Lower lobe of right lung (tissue), 2 donors: ENCODE measurements at places on chromosomes 6 and 20.

- peak; percentile 75 for DNase-seq
Measured at GRCh38 chr6:148565930-148566663, 180.7 kb upstream of the UST start.

DNA sequence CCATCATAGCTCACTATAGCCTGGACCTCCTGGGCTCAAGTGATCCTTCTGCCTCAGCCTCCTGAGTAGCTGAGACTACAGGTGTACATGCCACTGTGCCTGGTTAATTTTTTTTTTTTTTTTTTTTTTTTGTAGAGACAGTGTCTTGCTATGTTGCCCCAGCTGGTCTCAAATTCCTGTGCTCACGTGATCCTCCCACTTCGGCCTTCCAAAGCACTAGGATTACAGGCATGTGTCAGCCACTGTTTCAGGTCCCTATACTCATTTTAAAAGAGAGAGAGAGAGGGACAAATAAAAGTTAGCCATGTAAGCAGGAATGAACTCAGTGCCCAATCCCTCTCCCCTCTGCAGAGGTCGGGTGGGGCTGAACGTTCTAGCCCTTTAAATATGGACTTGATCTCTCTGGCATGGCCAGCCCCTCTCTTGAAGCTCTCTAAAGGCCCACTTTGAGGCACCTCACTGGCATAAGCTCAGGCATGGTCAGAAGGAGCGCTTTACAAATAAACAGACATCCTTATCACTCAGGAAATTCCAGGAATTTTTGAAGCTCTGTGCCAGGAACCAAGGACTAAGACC lies 9.0 kb upstream of the SERPINB1 start:
- no peak for DNase-seq

DNA sequence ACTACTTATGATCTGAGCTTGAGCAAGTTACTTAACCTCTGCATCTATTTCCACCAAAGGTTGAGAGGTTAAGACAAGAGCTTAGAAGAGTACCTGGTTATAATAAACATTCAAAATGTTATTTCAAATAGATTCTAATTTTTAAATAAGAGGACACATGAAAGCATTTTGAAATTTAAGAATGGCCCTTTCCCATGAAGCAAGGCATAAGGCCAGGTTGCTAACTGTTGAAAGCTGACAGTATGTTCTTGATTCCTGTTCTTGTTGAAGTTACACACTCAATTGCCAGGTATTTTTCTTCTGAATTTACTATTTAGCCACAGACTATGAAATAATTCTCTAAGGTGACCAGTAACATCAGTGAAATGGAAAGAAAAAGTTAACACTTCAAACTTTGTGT lies 14.5 kb downstream of the C6orf62 start:
- DNase-seq = no peak

DNA sequence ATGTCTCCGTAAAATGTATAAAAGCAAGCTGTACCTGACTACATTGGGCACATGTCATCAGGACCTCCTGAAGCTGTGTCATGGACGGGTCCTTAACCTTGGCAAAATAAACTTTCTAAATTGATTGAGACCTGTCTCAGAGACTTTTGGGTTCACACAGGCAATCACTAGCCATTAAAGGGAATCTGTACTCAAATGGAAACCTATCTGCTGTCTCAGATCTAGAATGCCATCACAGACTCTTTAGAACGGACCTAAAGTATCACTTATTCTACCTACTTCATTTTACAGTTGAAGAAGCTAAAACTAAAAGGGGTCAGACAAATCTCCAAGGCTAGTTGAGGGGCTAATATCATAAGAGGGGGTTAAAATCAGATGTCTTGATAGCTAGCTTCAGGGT lies 11.1 kb downstream of the SAMD3 start:
- DNase-seq = no peak

- DNase-seq = no peak
Measured at GRCh38 chr20:58625585-58625984, 25.5 kb upstream of the STX16 start.

DNA sequence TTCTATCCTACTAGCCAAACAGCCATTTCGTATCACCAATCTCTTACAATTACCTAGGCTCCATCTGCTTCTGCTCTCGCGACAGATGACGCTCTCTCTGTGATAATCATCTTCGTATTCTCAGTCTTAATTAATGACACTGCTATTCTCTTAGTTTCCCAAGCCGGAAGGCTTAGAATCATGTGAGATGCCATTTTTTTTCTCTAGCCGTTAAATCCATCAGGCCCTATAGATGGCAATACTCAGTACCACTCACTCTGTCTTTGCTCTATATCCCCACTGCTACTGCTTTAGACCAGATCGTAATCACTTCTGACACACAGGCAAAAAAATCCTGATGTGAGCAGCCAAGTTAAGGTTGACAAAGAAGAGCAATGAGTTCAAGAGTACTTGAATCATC lies 2.1 kb upstream of the THEMIS start:
- no peak for DNase-seq

DNA sequence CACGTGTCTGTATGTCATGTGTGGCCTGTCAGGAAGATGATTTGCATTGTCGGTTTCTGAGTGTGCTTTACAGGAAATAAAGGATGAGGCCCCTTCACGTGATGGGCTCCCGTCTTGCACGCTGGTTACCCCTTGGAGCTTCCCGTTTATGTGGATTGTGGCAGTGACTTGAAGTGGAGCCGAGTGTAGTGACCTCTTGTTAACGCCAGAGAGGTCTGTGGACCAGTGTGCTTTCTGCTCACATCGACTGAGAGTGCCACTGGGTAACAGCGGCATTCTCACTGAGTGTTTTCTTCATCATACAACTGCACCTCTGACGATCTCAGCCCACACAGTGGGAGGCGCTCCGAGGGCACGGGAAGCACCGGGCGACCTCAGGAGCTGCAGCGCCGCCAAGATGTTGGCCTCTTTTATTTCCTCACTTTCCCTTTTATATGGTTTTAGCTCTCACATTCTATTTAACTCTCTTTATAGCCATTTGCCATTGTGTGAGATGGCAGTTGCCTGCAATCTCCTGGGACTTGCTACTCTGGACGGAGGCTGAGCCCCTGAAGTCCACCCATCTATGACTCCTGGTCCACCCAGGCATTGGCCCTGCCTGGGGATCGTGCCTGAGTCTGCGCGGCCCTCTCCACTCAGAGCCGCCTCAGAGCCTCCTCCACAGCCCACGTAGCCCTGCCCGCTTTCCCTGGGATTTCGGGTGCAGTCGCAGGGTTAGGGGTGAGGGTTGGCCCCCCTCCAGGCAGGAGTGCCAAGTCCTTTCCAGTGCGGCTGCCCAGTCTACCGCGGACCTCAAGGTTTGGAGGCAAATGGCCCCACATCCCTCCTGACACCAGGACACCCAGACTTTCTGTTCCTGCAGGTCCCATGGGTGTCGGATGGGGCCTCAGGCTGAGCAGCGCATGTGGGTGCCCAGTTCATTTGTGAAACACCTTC lies 238.9 kb downstream of the ERMARD start:
- no peak for DNase-seq

- DNase-seq = peak; percentile 59
Measured at GRCh38 chr6:46921731-46922130, at the start of gene ADGRF5. Gene ADGRF5, minus strand, starts transcription at chr6:46921938. Its CDS starts 15,176 bp downstream, at chr6:46906762.

GRCh38 chr6:48222241-48222640 lies 111.2 kb upstream of the PTCHD4 start:
- no peak for DNase-seq

DNA sequence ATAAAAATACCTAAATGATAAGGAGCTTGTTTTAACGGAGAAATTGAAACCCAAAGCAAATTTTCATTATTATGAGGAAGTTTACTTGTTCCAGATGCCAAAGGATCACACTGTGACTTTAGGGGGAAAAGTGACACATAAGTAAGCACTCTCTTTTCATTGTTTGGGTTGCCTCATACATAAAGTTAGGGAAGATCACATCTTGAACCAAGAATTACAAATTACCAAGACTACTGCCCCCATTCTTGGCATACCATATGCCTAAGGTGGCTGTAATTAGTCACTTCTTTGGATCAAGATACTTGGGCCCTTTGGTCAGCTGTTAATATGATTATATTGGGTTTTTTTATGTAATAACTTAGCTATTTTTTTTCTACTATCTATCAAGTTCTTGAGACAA lies 269.0 kb downstream of the COL12A1 start:
- DNase-seq = no peak

GRCh38 chr6:1348675-1349074 lies 36.8 kb downstream of the FOXQ1 start:
- DNase-seq = peak; percentile 67

- DNase-seq = no peak
Measured at GRCh38 chr6:97717086-97717485, 434.1 kb upstream of the MMS22L start.

GRCh38 chr6:44297063-44298038 lies 15.8 kb downstream of the AARS2 start:
- DNase-seq = peak; percentile 60

DNA sequence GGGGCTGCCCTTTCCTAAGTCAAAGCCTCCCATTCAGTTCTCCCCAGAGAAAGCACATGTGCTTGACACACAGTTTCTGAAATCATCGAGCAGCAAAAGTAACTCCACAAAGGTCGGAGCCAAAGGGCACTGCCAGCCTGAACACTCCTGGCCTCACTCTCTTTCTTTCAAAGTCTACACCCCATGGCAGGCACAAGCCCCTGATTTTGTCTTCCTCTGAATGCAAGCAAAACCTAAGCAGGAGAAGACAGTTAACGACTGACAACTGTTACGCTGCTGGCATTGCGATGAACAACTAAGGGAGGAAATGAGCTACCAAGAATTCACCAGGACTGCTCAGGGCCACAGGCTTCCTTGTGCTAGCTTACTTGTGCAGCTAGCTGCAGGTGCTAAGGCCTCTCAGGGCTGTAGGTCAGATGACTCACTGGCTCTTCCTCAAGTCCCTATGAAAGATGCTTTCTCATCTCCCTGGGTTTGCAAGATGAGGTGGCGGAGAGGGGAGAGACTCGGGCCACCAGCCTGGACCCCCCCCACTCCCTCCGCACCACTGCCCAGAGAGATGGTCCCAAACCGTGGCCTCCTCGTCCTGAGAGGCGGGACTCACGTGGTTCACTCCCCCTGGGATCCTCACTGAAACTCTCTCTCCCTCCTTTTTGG lies 208.2 kb downstream of the DLL1 start:
- DNase-seq = peak; percentile 24

DNA sequence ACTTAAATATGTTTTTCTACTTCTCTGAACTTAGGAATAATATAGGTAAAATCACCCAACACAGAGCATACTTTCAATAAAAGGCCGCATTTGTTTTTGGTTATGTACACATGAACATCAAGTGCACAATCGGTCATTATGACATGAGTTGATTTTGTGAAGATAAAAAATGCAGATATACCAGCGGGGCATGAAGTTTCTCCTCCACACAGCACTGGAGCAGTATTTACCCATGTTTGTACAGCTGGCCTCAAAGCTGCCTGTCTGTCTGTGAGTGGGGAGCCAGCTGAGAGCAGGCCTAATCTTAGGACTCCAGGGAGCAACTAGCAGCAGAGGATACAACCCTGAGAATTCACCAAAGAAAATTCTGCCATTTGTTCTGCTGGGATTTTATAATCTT lies 206.5 kb downstream of the TPBG start:
- DNase-seq = no peak

- peak; percentile 33 for DNase-seq
Measured at GRCh38 chr20:21514553-21515251, 838 bp upstream of the NKX2-2 start.

DNA sequence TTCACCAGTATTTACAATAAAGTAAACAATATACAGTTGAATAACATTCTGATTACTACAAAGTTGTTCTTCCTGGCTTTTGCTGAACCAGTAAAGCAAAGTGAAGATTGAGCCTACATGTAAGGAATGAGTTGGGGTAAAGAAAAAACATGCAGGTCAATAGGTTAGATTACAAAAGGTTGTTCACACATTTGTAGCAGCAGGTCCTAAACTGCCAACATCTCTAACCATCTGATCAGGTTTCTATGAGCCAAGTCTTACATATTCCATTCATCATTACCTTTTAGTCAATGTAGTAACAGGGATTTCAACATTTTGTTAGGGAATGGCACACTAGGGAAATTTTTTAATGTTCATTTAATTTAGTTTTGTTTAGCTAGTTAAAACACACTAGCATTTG lies 9.3 kb upstream of the CALHM6 start:
- DNase-seq = no peak

DNA sequence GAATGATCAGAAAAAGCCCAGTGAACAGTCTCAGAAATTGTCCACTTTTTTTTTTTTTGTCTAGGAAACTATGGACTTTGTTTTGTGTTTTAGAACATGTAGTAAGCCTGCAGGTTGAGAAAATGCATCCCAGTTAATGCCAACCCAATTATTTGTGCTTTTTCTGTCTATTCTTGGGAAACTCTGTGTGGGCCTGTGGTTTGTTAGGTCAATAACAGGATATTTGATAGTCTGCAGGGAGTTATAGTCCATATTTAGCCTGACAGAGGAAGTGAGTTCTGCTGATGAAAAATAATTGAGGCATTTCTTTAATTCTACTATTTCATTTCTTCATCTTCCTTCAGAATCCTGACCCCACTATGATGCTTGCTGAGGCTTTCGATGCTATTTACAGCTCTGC lies 154.0 kb upstream of the LAMP5 start:
- DNase-seq = no peak

DNA sequence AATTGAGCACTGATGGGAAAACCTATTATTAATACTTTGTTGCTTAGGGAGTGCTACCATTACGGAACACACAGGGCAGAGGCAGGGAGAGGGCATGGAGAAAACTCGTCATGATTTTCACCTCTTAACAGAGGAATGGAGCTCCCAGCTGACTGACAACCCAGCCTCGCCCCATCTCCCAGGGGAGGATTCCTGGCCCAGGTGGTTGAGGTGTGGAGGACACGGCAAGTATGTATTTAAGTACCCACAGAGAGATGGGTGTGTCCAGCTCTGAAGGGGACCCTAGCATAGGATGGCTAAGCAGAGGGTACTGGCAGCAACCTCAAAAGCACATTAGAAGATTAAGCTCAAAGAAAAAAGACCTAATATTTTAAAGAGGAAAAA lies 261.9 kb upstream of the MOCS1 start:
- no peak for DNase-seq

DNA sequence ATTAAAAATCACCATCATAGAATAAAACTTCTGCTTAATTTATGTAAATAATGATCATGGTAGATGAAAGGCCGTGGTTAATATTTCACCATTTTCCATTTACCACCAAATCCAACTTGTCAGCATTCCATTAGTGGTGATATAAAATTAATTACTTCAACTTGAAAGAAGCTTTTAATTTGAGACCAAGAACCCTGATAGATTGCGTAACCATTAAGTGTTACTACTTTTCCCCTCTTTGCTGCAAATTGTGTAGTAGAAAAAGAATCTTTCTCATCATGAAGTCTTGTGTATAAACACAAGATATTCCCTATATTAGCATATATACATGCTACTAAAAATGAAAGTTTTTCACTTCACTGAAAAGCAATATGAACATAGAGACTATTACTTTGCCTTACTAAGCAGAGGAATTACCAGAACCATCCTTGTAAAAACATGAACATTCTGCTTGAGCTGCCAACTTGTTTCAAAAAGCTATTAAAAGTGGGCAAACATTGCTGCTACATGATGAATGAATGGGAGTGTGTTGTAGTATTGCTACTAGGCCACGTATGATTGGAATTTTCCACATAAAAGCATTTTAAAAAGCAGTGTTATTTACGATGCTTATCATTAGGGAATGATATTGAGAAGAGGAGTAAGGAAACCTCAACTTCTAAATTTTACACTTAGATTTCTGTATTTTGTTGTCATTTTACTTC lies 35.0 kb downstream of the STX11 start:
- no peak for DNase-seq

GRCh38 chr6:4658486-4658885 lies 117.7 kb upstream of the CDYL start:
- no peak for DNase-seq
